ENCODE measurements at places on chromosomes 5 and 9.

- DNase-seq: no peak
These were observed 45.2 kb upstream of the ANKRD31 start for GRCh38 chr5:75281716-75282465.

DNA sequence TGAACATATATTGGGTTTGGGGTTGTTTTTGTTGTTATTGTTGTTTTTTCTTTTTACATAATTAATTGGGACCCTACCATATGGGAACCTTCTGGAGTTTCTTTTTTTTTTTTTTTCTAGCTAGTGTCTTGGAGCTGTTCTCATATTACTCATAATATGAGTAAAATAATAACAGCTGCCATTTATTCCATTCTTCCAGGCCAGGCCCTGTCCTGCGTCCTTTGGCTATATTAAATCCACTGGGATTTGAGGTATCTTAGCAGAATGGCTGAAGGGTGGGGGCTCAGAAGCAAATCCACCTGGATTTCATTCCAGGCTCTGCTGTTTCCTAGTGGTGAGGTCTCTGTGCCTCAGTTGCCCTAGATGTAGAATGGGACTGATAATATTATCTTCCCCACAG, 47.2 kb upstream of the RPL26L1 start:
- DNase-seq: no peak

DNA sequence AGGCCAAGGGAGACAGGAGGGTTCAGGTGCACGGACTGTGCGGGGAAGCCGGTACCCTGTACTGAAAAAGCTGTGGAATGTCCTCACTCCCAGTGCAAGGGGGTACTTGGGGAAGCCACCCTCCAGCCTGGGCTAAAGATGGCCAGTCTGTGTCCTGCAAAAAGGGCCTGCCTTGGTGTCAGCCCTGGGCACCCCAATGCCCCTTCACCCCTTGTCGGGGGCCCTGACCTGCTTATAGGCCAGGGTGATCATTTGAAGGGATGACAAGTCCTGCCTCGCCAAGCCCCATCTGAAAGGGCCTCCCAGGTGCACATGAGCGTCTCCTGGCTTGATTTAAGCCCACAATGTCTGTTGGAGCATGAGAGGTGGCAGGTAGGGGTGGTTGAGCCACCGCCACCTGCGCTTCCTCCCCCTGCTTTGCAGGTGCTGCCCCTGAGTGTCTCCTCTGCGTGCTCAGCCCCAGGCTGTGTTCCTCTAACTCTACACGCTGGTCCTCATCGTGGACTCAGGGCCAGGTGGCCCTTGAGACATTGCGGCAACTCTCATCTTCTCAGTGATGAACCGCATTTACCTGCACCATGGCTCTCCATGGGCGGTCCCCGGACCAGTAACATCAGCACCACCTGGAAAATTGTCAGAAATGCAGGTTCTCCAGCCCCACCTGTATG, 97.0 kb downstream of the ANKRD33B start:
- DNase-seq: no peak

DNA sequence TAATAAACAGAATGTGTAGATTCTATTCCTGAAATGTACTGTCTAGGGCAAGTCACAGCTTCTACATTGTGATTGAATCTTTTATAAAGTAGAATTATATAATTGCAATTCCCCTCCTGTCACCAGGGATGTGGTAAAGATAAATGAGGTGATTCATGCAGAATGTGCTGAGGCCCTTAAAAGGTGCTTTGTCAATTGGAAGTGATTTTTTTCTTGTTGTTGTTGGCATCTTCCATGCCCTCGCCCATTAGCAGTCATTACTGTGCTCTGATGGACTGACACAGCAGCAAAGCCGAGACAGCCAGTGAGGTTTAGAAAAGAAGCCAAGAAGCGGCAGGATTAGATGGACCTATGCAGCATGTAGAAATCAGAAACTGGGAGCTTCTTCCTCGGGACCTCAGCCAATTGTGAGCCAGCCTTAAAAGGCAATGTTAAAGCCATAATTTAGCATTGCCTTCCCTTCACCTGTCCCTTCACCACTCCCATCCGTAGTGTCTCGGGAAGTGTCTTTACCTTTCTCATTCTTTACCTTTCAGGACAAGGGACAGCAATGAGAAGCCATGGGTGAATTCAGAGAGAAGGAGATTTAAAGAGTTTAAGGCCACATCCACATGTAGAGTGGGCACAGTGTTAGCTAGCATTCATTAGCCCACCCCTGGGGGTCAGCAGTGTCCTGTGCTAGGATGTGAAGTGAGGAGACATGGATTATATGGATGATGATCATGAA, 257.8 kb downstream of the PLK2 start:
- no peak for DNase-seq

DNA sequence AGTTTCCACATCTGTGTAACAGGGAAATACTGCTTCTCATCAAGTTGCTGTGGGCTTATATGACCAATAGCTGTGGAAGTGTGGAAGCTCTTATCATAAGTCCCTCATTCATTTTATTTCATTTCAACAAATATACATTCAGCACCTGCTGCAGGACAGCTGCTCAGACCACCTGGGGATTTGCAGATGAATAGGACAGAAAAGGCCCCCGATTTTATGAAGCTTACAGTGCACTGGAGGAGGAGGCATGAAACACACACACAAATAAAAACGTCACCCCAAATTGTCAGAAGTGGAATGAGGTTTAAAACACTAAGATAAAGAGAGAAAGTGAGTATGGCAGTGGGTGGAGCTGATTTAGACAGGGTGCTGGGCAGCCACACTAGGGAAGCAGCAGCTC, 107.2 kb downstream of the DRD1 start:
- no peak for DNase-seq

DNA sequence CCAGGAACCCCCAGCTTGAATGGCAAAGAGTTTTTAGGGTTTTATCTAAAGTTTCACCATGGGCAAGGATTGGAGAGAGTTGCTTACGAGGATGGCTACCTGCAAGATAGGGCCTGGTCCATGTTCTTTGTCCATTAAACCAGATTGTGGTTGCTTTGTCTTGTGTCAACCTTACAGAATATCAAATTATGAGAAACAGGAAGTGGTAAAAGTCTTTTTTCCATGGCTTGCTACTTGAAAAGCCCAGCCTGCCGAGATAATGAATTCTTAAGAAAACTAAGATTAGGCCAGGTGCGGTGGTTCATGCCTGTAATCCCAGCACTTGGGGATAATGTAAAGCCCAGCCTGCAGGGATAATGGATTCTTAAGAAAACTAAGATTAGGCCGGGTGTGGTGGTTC, 24.4 kb downstream of the ZNF474 start:
- no peak for DNase-seq

GRCh38 chr9:130756455-130757152, 63.0 kb downstream of the EXOSC2 start:
- DNase-seq: no peak

DNA sequence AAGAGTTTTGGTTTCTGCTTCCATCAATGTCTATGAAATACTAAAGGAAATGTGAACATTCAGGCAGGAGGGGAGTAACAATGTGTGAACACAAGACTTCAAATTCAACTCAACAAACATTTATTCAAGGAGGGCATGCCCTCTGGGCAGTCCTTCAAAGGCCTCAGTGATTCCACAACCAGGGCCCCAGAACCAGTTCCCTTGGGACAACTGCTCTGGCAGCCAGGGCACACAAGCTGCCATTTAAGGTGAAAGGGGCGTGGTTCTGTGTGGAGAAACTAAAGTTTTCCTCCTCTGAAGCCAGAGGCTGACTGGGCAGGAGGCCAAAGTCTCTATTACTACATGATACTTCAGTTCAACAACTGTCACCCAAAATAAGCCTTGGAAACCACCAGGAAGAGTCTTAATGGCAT, 3.2 kb downstream of the RBM18 start:
- DNase-seq: no peak

- no peak for DNase-seq
These were observed 242.9 kb downstream of the FANCC start for GRCh38 chr9:95074632-95075031.

GRCh38 chr5:4614088-4614487, 526.0 kb upstream of the ADAMTS16 start:
- no peak for DNase-seq

- peak; percentile 80 for DNase-seq
These were observed 75.0 kb downstream of the OTULIN start for GRCh38 chr5:14739538-14739937.

- no peak for DNase-seq
These were observed 56.0 kb upstream of the PCAT7 start for GRCh38 chr9:94498801-94499453.

- no peak for DNase-seq
These were observed 127.5 kb upstream of the WWC1 start for GRCh38 chr5:168163966-168164365.

DNA sequence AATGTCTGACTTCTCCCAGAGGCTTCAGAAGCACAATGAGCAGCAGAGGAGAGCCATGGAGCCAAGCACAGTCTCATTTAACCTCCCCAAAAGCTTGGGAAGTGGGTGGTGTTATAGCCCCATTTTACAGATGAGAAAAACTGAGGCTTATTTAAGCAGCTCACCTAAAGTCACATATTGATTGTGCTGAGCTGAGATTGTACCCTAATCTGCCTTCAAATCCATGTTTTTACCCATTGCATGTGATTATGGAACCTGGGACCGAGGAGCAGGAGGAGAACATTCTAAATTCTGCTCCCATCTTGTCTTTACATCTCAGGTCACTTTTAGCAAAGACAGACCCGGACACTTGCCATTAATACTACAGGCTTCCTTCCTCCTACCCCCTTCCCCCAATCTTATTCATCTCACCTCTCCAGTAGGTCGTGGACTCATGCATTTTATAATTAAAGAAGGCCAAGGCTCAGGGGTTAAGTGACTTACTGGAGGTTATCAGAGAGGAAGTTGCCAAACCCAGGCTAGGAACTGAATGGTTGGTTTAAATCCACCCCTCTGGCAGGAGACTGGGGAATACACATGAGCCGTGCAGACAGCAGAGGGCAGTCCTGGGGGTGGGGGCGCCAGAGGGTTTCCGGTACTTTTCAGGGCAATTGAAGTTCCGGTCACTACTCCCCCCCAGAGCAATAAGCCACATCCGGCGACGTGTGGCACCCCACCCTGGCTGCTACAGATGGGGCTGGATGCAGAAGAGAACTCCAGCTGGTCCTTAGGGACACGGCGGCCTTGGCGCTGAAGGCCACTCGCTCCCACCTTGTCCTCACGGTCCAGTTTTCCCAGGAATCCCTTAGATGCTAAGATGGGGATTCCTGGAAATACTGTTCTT, 51.0 kb upstream of the IL17B start:
- peak; percentile 24 for DNase-seq

DNA sequence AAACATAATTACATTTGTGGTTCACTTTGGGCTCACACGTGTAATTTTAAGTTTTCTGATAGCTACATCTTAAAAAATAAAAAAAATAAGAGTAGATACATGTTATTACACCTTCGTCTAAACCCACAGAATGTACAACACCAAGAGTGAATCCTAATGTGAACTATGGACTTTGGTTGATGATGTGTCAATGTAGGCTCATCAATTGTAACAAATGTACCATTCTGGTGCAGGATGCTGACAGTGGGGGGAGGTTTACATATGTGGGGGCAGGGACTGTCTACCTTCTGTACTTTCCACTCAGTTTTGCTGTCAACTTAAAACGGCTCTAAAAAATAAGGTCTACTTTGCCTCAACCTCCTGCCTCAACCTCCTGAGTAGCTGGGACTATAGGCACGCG, 2.5 kb upstream of the RECK start:
- no peak for DNase-seq

DNA sequence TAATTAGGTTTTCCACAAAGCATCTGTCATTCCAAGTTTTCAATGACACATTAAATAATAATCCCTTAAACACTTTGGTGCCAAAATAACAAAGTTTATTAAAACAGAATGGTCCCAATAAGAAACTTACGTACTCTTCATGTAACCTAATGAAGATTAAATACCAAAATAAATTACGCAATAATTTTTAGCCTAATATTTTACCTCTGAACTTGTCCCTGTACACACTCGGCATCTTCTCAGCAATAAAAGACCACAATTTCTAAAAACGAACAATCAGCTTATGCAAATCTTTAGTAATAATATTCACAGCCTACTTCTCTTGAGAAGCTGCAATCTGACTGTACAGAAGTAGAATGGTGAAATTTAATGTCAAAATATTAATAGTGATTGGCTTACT, 163.6 kb downstream of the ZDHHC21 start:
- DNase-seq: no peak

- DNase-seq: no peak
These were observed 26.6 kb upstream of the POMT1 start for GRCh38 chr9:131475956-131476776.

DNA sequence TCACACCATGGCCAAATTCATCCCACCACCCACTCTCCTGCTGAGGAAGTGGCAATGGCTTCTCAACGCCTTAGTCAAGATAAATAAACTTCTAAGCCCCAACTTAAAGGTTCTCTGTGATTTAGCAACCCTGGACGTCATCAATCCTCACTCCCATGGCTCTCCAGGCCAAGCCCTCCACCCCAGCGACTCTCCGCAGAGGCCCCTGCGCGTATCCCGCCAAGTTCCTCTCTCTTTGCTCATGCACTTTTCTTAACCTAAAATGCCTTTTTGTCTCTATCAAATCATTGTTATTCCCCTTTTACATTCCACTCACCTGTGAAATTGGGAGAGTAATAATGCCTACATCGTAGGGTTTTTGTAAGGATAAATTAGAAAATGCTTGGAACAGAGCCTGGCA, 88.6 kb downstream of the NRG2 start:
- DNase-seq: no peak

GRCh38 chr9:127225801-127226625, 38.6 kb upstream of the GARNL3 start:
- no peak for DNase-seq

DNA sequence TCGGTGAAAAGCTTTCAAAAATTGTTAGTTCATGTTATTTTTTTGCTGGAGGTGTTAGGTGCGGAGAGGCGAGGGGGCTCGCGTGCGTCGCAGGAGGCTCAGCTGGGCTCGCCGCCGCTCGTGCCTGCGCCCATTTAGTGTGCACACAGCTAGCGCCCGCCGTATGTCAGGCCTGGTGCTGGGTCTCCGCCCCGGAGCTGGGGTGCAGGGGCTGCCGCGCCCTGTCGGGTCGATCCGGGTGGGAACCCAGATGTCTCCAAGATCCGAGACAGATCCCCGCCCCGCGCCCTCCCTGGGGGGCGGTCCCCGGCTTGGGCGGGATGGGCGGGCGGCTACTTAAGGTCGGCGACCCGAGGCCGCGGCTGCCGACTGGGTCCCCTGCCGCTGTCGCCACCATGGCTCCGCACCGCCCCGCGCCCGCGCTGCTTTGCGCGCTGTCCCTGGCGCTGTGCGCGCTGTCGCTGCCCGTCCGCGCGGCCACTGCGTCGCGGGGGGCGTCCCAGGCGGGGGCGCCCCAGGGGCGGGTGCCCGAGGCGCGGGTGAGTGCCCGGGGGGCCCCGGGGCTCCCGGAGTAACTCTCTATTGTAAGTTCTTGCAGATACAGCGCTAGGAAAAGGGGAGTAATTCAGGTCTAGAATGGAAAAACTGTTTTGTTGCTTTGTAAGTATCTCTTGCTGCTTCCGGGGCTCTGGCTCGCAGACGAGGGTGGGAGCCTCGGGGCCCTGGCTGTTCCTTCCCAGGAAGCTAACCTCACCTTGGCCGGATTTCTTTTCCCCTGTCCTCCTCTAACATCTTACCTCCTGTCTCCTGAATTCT, 31.7 kb downstream of the GSN start:
- DNase-seq: no peak

- DNase-seq: no peak
These were observed 35.1 kb downstream of the FAM13B start for GRCh38 chr5:137997726-137998213.

GRCh38 chr5:142767911-142768310, 2.3 kb upstream of the ARHGAP26 start:
- no peak for DNase-seq

Measured in SW 1271 (cell line).